ENCODE measurements at places on chromosomes 7 and 10.

- DNase-seq, result no peak
These were observed 57.4 kb downstream of the SPOCK2 start for GRCh38 chr10:72030762-72031543.

- DNase-seq, result no peak
These were observed 36.6 kb downstream of the PRKCQ start for GRCh38 chr10:6543431-6544005.

GRCh38 chr7:8305625-8306388 lies 43.8 kb upstream of the ICA1 start:
- no peak for DNase-seq

DNA sequence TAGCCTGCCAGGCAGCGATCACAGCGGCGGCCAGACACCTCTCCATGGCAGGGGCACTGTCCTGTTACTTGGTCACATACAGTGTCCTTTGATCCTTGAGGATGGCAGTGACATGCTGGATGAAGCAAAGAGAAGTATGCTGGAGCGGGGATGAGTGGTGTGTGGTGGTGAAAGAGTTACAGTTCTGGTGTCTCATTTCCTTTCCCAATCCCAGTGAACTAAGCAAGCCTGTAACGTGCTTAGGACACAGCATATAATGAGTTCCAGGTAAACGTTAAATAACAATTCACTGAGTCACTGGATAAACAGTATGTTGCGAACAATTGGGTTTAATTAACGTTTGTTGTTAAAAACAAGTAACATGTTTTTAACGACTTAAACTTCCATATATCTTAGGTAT lies 63.5 kb upstream of the LAMB1 start:
- DNase-seq, result no peak

DNA sequence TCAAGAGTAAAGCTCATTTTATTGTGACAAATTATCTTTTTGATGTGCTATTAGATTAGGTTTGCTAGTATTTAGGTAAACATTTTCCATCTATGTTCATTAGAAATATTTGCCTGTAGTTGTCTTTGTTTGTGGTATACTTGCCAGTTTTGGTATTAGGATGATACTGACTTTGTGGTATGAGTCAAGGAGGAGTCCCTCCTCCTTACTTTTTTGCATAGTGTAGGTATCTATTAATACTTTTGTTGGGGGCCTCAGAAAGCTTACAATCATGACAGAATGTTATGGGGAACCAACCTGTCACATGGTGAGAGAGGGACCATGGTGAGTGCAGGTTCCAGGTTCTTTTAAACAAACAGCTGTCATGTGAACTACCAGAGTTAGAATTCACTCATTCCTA lies 102.1 kb downstream of the ZWINT start:
- no peak for DNase-seq

- DNase-seq, result no peak
These were observed 226.8 kb downstream of the ARHGAP21 start for GRCh38 chr10:24496906-24497305.

DNA sequence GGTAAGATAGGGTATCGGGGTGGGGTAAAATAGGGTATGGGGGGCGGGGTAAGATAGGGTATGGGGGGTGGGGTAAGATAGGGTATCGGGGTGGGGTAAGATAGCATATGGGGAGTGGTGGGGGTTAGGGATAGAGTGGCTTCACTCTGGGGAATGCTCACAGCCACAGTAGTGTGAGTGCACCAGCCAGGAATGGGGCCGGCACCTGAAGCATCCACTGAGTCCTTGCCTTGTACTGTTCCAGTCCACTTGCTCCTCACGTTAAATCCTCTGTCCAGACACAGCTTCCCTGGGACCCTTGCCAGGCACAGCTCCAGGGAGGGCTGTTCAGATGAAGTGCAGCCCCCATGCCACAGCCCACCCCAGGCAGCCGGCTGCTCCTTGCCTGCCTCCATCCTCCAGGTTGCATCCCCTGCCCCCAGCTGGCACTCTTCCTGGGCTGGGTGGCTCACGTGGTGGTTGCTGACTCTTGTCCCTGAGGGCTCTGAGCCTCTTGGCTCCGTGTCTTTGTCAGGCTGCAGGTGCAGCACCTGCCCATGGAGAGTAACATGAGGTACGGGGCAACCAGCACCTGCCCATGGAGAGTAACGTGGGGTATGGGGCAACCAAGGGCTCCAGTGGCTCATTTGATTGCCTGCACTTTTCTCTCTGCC lies 268.4 kb downstream of the TCERG1L start:
- no peak for DNase-seq

GRCh38 chr10:62414359-62414758 lies 40.2 kb downstream of the ZNF365 start:
- no peak for DNase-seq

DNA sequence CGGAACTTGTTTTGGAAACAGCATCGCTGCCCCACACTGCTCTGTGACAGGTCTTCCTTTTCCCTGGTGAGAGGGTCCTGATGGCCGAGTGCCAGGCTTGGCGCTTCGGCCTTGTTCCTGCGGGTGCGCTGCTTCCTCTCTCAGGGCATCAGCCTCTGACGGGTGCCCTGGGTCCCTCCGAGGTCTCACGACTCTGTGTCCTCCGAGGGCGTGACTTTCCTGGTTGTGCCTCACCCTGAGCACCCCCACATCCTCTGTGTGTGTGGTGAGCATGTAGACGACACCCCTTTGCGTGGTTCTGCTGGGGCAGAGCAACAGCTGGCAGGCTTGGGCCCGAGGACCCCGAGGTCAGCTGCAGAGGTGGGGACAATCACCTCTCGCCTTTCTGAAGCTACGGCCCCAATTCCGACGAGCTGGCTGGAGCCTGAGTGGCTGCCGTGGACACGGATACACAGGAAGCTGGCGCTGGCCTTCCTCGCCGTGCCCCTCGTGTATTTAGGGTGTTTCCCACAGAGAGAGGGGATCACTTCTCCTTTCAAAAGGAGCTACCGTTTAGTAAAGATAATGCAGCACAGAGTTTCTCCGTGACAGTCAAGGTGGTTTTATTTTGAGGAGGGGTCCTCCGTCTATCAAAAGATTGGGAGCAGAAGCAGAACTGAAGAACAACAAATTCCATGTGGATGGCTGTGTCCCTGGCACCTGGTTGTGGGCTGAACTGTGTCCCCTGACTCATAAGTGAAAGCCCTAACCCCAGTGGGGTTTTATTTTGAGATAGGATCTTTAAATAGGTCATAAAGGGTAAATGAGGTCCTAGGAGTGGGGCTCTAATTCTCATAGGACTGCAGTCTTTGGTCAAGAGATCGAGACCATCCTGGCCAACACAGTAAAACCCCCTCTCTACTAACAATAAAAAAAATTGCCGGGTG lies 36.2 kb upstream of the PITRM1 start:
- DNase-seq, result no peak

All from fibroblast of skin of left quadriceps (primary cell).